ENCODE measurements at places on chromosomes 1 and 21.

DNA sequence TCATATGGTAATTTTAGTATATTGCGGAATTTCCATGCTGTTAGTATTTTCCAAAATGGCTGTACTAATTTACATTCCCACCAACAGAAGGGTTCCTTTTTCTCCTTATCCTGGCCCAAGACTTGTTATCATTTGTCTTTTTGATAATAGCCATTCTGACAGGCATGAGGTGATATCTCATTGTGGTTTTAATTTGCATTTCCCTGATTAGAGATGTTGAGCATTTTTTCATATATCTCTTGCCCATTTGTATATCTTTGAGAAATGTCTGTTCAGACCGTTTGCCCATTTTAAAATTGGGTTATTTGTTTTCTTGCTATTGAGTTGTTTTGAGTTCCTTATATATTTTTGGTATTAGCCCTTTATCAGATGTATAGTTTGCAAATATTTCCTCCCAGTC lies 14.0 kb downstream of the CAPZA1 start:
- H3K36me3 ChIP-seq: peaks cover 16% of the 10 kb centered on the region
- no peak overlapping the region for H3K27ac ChIP-seq
- peaks cover 72% of the 10 kb centered on the region for H3K4me1 ChIP-seq
- no peaks in the 10 kb centered on the region for H3K27me3 ChIP-seq
- peak overlapping the region; percentile 72 for H3K4me3 ChIP-seq
- no peak for DNase-seq

- no peaks in the 10 kb centered on the region for H3K36me3 ChIP-seq
- H3K4me1 ChIP-seq: no peaks in the 10 kb centered on the region
- DNase-seq: no peak
- no peak overlapping the region for H3K27ac ChIP-seq
- H3K27me3 ChIP-seq: no peaks in the 10 kb centered on the region
Observed at GRCh38 chr21:25330266-25330665, 277.0 kb downstream of the MRPL39 start.

DNA sequence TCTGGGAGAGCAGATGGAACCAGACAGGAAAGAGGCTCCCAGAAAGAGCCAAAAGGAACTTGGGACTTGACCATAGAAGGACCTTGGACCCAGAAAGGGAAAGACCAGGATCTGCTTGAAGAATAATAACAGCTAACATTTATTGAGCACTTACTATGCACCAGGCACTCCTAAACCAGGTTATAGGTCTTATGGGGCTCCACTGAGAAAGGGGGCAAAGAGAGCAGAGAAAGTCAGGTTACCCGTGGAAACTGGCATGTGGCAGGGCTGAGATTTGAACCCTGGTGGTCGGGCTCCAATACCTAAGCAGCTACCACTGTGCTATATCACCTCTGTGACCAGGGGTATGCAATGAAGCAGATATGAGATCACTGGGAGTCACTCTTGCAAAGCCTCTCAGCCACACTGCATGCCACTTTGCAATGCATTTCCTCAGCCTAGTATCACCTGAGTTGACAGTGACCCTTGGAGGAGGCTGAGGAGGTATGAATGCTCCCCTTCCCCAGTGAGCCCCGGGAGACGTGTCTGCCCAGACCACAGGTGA lies 37.8 kb downstream of the HSPG2 start:
- no peak overlapping the region for H3K4me3 ChIP-seq
- DNase-seq: no peak
- no peaks in the 10 kb centered on the region for H3K4me1 ChIP-seq
- H3K27ac ChIP-seq: no peak overlapping the region
- H3K36me3 ChIP-seq: no peaks in the 10 kb centered on the region
- no peaks in the 10 kb centered on the region for H3K27me3 ChIP-seq

GRCh38 chr1:180144659-180145357 lies 9.9 kb upstream of the QSOX1 start:
- H3K4me3 ChIP-seq: no peak overlapping the region
- H3K36me3 ChIP-seq: no peaks in the 10 kb centered on the region
- no peak for DNase-seq
- no peaks in the 10 kb centered on the region for H3K4me1 ChIP-seq
- H3K27ac ChIP-seq: no peak overlapping the region
- peaks cover 4% of the 10 kb centered on the region for H3K27me3 ChIP-seq

DNA sequence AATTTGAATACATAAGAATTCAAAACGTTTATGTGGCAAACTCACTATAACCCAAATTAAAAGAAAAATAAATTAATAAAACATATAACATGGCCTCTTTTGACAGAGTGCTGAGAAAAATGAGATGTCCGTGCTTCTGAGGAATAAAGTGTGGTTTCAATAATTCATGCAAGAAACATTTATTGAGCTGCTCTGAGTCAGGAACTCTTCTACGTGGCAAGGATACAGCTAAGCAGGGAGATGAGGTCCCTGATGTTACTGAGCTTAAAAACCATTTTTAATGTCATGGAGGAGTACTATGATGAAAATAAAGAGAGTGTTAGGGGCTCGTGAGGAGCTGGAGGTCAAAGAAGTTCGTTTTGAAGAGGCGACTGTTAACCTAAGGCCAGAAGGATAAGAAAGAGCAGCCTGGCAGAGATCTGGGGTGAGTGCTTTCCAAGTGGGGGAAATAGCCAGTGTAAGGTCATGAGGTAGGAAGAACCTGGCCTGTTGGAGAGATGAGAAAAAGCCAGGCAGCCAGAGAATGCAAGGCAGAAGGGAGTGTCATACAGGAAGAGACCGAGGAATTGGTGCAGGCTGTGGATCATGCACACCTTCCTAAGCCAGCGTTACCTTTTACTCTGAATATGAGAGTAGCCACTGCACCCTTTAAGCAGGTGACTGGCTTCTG lies 182.2 kb upstream of the DUSP10 start:
- H3K36me3 ChIP-seq: no peaks in the 10 kb centered on the region
- no peaks in the 10 kb centered on the region for H3K4me1 ChIP-seq
- peaks cover 2% of the 10 kb centered on the region for H3K27me3 ChIP-seq
- no peak overlapping the region for H3K4me3 ChIP-seq

DNA sequence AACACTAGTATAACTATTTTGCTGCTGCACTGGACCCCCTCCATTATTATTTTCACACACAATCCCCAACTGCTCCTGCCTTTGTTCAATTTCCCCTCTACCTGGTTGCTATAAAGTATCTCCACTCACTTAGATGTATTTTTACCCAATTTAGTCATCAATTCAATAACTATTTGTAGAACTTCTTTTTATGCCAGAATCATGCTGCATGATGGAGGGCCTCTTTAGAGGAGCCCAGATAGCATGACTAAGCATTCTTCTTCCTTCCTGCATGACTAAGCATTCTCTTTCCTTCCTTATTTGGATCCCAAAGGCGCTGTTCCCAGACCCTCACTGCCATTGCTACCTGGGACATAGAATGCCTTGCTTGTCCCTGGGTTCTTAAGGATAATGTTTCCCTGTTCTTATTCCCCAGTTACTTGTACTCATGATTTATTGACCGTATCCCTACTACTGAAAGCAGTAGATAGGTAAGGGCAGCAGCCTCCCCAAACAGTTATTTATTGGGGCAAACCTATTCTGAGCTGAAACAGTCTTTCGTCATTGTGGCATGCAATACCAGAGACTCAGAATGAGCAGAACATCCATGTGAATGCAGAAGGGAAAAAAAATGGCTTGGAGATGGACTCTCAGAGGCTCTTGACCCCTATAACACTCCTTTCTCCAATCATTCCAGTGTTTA lies 89.3 kb upstream of the AKT3 start:
- H3K4me1 ChIP-seq: no peaks in the 10 kb centered on the region
- H3K36me3 ChIP-seq: no peaks in the 10 kb centered on the region
- no peak overlapping the region for H3K4me3 ChIP-seq
- peaks cover 3% of the 10 kb centered on the region for H3K27me3 ChIP-seq
- no peak overlapping the region for H3K27ac ChIP-seq

- no peak overlapping the region for H3K27ac ChIP-seq
- no peaks in the 10 kb centered on the region for H3K4me1 ChIP-seq
- no peak for DNase-seq
- no peak overlapping the region for H3K4me3 ChIP-seq
Observed at GRCh38 chr1:111814305-111814628, 58.6 kb downstream of the DDX20 start.

All from CD4-positive, CD25-positive, alpha-beta regulatory T cell (primary cell).